Glutamatergic neuron (in vitro differentiated cells): ENCODE measurements at places on chromosomes 1 and 21.

DNA sequence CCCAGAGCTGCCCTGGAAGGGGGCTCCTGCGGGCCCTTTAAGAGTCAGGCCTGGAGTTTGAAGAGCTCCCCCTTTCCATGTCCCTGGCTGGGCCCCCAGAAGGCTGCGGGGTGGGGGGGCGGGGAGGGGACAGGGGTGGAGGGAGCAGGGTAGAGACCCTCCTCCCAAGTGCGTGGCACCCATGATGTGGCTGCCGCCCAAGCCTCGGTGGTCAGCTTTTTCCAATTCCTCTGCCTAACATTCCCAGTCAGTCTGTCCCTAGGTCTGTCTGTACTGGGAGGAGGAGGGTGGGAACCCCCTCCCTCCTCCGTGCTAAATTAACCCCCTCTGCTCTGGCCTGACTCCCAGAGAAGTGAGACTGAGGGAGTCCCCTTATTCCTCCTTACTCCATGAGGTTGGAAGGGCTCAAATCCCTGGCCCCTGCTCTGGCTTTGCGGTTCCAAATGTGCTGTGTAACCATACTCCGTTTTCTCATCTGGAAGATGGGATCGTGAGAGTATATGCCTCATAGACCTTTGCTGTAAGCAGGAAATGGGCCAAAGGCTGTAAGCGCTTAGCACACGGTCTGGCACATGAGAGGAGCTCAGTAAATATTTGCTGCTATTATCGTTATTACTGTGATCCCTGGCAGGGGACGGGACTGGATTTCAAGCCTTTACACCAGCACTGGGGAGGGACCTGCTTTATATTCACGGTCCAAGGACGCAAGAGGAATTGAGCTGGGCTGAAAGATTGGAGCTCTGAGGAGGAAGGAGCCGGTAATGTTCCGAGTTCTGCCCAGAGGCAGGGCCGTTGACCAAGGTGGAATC, 658 bp upstream of the COL16A1 start:
- DNase-seq, result no peak

DNA sequence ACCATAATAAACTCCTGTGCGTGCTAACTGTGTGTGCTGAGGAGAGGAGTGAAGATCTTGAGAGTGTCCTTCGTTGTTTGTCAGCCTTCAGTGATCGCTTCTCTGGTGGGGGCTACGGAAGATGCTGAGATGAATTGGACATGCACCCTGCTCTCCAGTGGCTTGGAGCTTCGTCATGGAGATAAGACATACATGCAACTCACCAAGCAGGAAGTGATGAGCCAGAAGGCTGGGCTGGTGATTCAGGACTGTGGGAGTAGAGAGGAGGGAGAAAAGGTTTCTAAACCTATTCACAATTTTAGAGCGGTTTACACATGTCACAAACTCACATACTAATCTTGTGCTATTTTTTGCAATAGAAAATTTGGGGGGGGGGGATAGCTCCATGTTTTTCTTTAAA, 128.9 kb upstream of the ADAR start:
- DNase-seq, result no peak

- no peak for DNase-seq
Observed at GRCh38 chr1:182668521-182669054, 15.8 kb downstream of the RGS8 start.

- no peak for DNase-seq
Observed at GRCh38 chr1:227742738-227743715, 7.8 kb downstream of the SNAP47 start.

DNA sequence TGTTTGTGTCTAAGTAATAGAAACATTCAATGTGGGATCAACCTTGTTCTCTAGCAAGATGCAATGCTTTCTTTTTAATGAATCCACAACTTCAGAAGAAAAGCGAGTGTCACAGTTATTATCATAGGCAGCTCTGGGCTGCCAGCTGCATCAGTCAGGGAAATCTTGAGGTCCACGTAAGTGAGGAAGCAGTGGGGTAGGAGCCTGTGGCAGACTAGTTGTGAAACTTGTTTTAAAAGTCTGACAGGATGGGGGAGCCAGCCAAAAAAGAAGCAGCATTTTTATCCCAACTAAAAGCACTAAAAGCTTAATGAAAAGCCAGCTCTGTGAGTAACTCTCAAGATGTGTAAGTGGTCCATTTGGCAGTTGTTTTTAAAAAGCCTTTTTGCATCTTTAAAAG, 113.1 kb downstream of the ZNF326 start:
- DNase-seq, result no peak
